Central memory CD4-positive, alpha-beta T cell (primary cell): ENCODE measurements at places on chromosomes 11 and 22.

DNA sequence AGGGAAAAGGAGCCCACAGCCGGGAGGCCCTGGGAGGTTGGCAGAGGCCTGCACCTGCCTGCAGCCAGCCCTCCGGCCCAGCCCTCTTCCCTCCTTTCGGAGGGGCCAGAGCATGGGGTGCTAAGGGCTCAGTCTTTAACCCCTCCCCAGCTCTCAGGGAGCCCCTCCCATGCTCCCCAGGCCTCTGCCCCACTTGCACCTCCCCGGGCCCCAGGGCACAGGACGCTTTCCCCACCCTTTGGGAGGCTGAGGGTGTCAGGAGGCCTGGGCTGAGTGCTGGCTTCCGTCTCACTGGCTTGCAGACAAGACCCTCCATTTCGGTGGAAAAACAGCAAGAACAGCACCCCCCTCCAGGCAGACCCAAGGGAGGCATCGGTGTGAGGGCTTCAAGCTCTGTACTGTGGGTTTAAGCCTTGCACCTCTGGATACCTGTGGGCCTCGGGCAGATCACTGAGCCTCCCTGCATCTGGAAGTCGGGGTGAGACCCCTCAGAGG is 7.3 kb downstream of the ASCL2 start:
- DNase-seq = no peak

- DNase-seq = no peak
These were observed 34.8 kb downstream of the KCNQ1OT1 start for GRCh38 chr11:2664791-2665525.

GRCh38 chr11:125464270-125464662 is 31.8 kb downstream of the FEZ1 start:
- no peak for DNase-seq

DNA sequence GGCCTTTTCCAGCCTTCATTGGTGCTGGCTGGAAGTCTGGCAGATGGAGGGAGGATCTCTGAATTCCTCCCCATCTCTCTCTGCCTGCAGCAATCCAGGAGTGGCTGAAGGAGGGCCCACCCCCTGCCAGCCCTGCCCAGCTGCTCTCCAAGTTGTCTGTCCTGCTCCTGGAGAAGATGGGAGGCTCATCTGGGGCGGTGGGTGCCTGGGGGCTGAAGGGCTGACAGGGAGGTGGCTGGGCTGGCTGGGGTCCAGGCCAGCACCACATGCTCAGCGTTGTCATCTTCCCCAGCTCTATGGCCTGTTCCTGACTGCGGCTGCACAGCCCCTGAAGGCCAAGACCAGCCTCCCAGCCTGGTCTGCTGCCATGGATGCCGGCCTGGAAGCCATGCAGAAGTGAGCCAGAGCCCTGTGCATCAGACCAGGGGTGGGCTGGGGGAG is 12.2 kb downstream of the TKFC start:
- no peak for DNase-seq

GRCh38 chr22:22384267-22384666 is 124.3 kb downstream of the ZNF280B start:
- DNase-seq = no peak

GRCh38 chr11:46901156-46901555 is 17.2 kb downstream of the LRP4 start:
- no peak for DNase-seq

DNA sequence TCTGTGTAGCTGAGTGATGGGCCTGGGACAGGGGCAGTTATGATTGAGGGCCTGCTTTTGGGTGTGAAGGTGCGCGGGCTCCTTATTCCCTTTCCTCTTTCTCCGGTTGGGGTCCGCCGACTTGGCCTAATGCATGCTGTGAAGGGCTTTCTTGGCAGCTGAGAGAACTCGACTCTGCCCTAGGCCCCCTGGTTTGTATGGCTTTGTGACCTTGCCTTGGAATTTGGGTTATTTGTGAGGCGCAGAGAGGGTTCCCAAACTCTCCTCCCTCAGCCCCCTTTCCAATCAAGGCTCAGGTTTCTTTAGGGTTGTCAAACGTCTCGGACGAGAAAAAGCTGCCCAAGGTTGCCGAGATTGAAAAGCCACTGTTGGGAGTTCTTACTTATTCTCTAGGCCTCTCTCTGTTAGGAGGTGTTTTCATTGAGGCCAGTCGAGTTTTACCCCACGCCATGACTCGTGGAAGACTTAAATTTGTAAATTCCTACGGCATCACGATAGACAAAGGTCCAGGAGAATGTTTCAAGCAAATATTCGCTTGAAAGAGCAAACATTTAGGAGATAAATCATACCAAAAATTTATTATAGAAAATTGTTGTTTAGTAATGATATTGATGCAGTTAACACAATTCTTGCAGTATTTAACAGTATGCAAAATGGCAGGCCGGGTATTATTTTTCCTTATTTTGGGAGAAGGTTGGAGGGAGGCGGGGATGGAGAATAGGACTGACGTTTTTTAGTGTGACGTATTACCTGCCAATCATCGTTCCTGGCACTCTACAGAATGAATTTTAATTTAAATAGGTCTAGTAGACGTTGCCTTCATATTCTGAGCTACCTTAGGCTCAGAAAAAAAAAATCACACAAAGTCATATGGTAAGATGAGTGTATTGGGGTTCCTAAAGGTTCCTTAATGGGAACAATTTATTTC is 689 bp downstream of the PDHX start:
- DNase-seq = no peak

GRCh38 chr11:117200813-117201657 is 1.9 kb downstream of the TAGLN start:
- DNase-seq = no peak

GRCh38 chr11:94134651-94135512 is 6.2 kb downstream of the PANX1 start:
- no peak for DNase-seq

GRCh38 chr11:35617687-35618496 is at the start of gene FJX1:
TSS of gene FJX1 (plus strand) at chr11:35618460. CDS start at chr11:35618637, 177 bp downstream.
- no peak for DNase-seq

GRCh38 chr11:1890856-1891830 is 552 bp downstream of the PRR33 start:
- DNase-seq = no peak

GRCh38 chr11:134749040-134749839 is 337.2 kb upstream of the B3GAT1 start:
- no peak for DNase-seq

GRCh38 chr11:37451903-37452302 is 853.9 kb upstream of the RAG2 start:
- DNase-seq = no peak

- no peak for DNase-seq
These were observed 10.5 kb upstream of the MMP13 start for GRCh38 chr11:102966011-102966410.

- no peak for DNase-seq
These were observed 9.6 kb downstream of the DENND6B start for GRCh38 chr22:50317178-50317577.

DNA sequence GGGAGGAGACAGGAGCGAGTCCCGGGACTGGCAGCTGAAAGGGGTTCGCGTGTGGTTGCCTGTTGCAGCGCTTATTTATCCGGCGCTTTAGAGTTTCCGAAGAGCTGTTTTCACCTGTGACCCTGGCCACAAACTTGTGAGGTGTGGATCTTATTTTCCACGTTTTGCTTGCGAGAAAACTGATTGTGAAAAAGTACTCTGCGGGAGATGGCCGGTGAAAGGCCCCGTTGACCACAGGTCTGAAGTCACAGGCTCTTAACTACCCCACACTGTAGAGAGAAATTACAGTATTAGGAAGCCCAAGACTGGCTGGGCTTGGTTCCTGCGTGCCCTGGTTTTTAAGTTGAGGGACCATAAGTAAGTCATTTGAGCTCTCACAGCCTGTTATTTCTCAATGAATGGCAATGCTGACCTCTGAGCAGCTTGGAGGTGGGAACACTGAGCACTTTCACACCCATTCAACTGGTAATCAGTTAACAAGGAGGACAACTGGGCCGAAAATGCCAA is 379 bp upstream of the RAB38 start:
- DNase-seq = no peak

DNA sequence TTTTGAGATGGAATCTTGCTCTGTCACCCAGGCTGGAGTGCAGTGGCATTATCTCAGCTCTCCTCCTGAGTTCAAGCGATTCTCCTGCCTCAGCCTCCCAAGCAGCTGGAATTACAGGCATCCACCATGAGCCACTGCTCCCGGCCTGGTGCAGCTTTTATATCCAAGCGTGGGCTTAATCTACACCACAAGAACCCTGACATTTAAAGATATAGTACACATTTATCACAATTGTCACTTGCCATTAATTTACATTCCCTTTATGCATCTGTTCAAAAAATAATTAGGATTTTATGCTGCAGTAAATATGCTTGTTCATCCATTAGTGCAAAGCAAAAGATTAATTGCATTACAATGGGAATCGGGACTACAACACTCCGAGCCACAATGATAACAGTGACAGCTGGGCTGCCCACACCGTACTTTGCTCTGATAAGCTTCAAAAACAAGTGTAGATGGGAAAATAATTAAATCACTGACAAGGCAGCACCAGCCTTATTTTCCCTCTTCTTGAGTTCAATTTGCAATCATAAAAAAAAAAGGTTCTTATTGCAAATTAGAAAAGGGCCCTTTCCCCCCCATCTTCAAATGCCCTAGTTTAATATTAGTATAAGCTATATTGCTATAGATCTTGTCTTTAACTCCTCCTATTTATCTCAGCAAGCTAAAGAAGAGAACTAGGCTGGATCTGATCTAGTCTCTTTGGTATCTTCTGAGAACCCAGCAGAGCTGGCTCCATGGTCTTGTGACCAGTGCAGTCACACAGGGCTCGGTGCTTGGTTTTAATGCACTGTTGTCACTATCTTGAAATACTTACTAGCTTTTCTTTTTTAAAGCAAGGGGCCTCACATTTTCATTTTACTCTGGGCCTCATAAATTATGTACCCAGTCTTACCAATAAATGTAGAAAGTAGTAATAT is 206.2 kb upstream of the LRRC4C start:
- no peak for DNase-seq

DNA sequence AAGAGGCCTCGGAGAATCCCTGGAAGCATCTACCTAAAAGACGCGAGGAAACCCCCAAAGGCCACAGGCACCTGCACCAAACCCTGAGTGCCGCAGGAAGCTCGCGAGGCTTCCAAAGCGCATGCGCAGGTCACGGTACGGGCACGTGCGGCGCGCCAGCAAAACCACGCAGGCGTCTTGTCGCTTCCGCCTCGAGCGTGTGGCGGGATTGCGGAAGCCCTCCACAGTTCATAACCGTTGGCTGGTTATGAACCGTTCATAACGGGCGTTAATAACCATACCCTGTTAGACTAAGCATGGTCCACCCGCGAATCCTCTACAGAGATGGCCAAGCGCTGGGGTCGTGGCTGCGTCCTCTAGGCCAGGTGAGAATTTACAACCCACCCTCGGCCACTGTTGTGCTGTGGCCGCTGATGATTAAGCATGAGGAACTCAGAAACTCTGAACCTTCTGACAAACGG is 46.4 kb downstream of the MORC2 start:
- peak; percentile 82 for DNase-seq

GRCh38 chr11:61785837-61786402 is 6.5 kb downstream of the TMEM258 start:
- no peak for DNase-seq

DNA sequence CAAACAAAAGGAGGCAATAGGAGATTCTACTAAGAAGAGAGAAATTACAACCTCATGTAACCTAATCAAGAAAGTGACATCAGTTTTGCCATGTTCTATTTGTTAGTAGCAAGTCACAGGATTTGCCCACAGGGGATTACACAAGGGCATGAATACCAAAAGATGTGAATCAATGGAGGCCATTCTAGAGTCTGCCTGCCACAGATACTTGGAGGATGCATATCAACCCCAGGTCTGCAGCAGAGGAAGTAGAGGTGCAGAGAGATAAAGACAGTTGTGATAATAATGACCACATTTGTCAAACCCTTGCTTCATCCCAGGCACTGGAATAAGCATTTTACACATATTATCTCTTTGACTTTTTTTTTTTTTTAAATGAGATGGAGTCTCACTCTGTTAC is 2.4 kb upstream of the ASCC2 start:
- no peak for DNase-seq

DNA sequence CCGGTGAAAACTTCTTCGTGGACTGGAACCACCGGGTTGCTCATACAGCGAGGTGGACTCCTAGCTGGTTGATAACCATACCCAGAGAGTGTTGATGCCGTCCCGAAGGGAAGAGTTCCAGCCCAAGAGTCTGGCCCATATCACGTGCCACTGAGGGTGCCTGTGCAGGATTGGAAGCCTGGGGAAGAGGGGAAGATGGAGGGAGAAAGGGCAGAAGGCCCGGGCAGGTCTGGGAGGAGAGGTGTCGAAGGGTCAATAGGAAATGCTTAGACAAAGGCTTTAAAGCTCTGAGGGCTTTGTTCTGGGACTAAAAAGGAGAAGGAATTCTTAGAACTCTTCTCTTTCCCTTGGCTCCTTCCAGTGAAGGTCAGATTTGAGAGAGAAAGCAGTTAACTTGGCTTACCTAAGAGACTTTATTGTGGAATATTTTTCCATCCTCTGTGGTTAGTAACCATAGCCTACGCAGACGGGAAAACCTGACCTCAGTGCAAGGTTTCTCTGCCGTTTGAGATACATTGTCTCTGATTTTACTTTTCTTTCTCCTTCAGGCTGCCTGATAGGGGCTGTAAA is 70.5 kb downstream of the JAM3 start:
- DNase-seq = no peak

GRCh38 chr11:118240999-118241763 is 11.0 kb downstream of the MPZL3 start:
- peak; percentile 69 for DNase-seq

GRCh38 chr22:20009018-20009491 is 7.6 kb downstream of the ARVCF start:
- DNase-seq = no peak

- peak; percentile 47 for DNase-seq
These were observed 1.6 kb downstream of the MCAM start for GRCh38 chr11:119315131-119316015.

DNA sequence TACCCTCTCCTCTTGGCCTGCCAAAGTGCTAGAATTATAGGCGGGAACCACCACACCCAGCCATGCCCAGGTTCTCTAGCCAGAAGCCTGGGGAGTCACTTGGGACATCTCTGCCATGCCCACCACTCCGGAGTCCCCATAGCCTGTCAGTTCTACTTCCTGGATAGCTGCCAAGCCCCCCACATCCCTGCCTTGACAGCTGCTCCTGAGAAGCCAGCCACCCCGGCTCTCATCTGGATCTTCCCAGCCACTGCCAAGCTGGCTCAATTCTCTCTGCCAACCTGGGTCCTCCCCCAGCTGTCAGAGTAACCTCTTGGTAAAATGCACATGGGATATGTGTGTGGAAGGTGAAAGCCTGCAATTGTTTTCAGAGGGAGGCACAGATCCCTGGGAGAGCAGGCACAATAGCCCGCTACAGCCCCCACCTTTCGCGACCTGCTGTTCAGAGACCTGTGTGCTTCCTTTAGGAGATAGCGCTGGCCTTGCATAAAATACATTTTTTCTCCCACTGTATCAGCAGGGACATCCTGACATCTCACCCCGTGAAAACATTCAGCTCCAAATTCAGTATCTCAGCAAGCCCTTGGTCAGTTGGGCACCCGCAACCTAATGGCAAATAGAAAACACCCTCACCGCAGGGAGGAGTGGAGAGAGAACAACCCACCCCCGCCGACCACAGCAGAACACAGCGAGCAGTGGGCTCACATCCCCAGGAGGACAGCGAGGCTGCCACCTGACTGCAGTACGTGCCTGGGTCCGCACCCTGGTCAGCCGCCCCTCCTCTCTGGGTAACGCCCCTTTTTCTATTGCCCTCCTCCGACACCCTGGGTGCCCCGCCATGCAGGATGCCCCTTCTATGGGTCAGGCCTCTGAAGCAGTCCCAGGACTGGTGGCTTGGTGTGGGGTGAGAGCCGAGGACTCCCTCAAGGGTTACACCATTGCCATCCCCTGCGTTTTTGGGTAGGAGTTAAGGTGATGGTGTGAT is 1342.2 kb downstream of the BRD1 start:
- no peak for DNase-seq

- no peak for DNase-seq
These were observed 86.2 kb downstream of the BTBD10 start for GRCh38 chr11:13376838-13377237.
